ENCODE measurements at places on chromosomes 2 and 18.

DNA sequence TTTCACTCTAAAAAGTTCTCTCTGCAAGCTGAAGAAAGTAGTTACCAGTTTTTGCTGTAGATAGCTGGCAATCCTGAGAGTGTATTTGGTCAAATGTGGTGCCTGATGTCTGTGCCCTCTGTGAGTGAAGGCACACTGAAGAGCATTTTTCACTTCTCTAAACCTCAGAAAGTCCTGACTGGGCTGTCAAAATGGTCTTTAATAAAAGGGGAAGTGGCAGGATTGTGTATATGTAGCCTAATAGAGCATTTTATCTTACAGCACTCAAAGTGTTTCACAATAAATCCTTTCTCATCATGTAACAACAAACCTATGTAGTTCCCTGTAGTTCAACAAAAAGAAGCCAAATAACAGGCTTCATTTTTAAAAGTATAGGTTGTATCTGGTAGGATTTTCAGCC is 1552.3 kb upstream of the SLC39A10 start:
- no peak for DNase-seq

GRCh38 chr2:99765731-99766318 is 276.0 kb upstream of the REV1 start:
- DNase-seq = no peak

- DNase-seq = peak; percentile 26
Measured at GRCh38 chr2:234368861-234369261, 128.0 kb downstream of the ARL4C start.

DNA sequence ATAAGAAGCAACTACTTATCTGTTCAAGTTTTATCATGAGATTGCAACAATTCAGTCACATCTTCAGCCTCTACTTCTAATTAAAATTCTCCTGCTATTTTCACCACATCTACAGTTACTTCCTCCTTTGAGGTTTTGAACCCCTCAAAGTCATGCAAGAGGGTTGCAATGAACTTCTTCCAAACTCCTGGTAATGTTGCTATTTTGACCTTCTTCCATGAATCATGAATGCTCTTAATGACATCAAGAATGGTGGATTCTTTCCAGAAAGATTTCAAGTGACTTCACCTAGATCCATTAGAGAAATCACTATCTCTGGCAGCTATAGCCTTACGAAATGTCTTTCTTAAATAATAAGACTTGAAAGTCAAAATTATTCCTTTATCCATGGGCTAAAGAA is 1052.8 kb upstream of the NRXN1 start:
- DNase-seq = peak; percentile 5

DNA sequence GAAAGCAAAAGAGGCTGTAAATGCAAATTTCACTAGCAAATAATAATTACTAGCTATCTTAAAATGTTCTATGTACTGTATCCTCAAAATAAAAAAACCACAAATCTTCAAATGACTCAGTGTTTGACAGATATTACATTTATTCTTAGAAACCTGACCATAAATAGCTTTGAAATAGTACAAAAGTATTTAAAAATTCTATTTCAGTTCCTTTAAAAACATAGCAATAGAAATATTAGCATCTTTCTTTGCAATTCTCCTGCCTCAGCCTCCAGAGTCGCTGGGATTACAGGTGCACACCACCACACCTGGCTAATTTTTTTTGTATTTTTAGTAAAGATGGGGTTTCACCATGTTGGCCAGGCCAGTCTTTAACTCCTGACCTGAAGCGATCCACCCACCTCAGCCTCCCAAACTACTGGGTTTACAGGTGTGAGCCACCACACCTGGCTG is 50.6 kb downstream of the MSH6 start:
- no peak for DNase-seq

GRCh38 chr2:45990131-45990530 is 307.1 kb upstream of the EPAS1 start:
- no peak for DNase-seq

GRCh38 chr18:37182340-37183135 is 353.6 kb downstream of the KIAA1328 start:
- DNase-seq = no peak

DNA sequence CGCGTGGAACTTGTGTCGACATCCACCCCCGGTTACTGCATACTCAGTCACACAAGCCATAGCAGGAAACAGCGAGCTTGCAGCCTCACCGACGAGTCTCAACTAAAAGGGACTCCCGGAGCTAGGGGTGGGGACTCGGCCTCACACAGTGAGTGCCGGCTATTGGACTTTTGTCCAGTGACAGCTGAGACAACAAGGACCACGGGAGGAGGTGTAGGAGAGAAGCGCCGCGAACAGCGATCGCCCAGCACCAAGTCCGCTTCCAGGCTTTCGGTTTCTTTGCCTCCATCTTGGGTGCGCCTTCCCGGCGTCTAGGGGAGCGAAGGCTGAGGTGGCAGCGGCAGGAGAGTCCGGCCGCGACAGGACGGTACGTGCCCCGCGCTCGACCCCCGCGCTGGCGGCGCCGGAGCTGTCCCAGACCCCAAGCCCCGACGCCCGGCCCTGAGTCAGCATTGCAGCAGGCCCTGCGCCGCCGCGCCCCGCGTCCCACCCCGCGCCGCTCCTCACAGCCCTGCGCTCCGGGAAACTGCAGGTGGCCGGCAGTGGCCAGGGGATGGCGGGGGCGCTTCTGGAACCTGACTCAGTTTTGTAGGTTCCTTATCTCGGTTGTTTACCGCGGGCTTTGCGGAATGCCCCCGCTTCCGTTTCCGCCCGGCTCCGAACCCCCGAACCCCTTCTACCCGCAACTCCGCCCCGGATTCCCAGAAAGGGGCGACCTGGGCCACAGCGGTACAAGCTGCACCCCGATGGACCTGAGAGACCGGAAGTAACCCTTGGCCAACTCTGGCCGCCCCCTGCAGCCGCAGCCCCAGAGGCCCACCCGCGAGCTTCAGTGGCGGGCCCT is at the start of gene CFLAR:
Gene CFLAR, plus strand, starts transcription at position 50 of the 844 bp plus-strand sequence. CDS start 13,702 bp downstream, outside the sequence.
- DNase-seq = peak; percentile 96

GRCh38 chr2:205872716-205873115 is 190.4 kb downstream of the NRP2 start:
- DNase-seq = no peak

DNA sequence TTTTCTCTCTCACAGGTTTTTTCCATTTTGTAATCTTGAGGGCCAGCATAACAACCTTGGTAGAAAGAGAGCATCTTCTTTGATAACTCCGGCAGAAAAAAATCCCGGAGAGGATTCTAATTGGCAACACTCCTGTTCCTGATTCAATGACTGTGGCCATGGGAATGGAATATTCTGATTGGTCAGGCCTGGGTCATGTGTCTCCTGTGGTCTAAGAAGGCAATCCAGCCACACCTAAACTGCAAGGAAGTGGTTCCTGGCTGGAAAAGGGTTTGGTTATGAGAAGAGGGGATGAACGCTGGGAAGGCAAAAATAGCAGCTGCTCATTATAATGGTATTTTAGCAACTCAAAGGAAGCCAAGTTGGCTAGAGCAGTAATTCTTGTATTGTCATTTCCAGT is 24.8 kb upstream of the ZNF638 start:
- no peak for DNase-seq

DNA sequence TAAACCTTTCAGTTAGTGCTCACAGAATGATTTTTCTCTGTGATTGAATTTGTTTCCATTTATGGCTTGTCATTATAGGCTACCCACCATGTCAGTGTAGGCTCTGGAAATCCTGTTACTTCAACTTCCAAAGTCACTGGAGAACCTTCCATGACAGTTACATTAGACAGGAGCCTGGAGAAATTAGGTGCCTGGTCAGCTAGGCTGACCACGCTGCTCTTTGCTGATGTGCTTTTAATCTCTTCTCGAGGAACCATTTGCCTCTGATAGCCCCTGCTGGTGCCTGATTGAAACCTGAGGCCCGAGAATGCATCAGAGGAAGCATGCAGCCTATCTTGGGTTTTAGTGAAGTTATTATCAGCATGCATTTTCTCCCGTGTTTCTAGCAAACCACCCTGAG is 29.6 kb upstream of the TTN start:
- DNase-seq = no peak

DNA sequence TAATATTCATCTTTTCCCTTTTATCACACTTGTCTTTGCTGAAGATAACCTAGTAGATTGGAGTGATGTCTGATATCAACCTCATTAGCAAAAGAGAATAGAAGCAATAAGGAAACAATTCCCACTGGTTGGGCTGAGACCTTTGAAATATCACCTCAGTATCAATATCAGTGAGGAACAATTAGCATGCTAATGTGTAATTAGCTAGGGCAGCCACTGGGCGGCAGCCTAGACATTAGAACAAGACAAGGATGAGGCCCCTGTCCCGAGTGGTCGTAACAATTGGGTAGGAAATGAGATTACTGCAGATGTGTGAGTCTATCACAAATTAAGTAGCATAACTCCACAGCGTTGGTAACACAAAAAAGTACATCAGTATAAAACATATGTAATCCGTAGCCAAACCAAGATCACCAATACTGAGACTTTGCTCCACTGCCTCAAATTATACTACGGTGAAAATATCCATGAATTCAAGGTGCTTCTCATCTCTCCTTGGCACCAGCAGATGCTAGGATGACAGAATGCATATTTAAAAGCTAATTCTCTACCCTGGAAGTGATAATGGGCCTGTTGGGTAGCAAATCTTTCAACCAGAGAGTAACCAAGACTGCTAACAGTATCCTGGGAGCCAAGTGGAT is 99.1 kb downstream of the ALPK2 start:
- DNase-seq = peak; percentile 75

DNA sequence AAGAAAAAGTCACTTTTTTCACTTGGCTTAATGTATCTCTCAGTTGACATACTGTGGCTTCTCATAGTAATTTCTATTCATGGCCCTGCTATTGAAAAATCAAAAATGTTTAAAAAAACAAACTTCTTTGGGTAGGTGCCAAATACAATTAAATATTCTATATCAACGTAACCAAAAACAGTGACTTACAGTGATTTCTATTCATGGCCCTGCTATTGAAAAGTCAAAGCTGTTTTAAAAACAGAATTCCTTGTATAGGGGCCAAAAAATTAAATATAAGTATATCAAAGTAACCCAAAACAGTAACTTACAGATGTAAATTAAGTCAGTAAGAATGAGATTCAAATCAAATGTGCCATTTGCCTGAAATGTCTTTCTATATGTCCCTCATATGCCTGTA is 31.4 kb upstream of the CD302 start:
- no peak for DNase-seq

- no peak for DNase-seq
Measured at GRCh38 chr2:102387763-102388546, 32.4 kb downstream of the IL18R1 start.

DNA sequence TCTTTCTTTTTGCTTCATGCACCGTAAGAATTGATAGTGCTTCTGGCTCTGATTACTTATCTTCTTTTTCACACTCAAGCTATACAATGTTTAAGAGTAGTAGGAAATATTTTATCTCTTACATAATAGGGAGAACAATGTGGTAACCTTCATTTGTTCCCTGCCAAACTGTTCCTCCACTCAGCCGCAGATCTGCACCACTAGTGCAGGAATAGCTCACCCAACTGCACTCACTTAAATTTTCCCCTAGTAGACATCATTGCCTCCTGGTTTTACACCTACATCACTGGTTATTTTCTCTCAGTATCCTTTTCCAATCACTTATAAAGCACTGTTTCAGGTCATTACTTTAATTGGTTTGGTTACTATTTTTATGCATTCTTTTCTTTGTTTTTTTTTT is 283.5 kb upstream of the ZNF804A start:
- no peak for DNase-seq

- no peak for DNase-seq
Measured at GRCh38 chr2:134917360-134917865, 1.2 kb upstream of the CCNT2 start.

GRCh38 chr2:41483226-41483625 is 564.6 kb upstream of the PKDCC start:
- DNase-seq = no peak

GRCh38 chr2:43389581-43390466 is 163.4 kb upstream of the ZFP36L2 start:
- no peak for DNase-seq

GRCh38 chr18:74515620-74516231 is 18.6 kb upstream of the CNDP1 start:
- DNase-seq = no peak

DNA sequence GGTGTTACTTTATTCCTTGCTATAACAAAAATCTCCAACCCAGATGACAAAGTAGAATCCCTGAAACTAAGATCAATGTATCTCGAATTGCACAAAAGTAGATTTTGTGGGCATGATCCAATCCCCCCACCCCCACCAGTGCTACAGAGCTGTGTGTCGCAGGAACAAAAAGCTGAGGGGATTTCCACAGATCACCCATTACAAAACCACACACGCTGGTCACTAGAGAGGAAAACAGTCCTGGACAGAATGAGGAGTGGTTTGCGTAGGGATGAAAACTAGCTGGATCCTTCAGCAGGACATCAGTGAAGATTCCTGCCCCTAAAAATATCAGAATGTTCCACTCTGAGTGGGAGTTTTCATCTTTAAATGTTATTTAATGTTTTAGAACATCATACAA is 165.3 kb upstream of the STK17B start:
- DNase-seq = no peak

DNA sequence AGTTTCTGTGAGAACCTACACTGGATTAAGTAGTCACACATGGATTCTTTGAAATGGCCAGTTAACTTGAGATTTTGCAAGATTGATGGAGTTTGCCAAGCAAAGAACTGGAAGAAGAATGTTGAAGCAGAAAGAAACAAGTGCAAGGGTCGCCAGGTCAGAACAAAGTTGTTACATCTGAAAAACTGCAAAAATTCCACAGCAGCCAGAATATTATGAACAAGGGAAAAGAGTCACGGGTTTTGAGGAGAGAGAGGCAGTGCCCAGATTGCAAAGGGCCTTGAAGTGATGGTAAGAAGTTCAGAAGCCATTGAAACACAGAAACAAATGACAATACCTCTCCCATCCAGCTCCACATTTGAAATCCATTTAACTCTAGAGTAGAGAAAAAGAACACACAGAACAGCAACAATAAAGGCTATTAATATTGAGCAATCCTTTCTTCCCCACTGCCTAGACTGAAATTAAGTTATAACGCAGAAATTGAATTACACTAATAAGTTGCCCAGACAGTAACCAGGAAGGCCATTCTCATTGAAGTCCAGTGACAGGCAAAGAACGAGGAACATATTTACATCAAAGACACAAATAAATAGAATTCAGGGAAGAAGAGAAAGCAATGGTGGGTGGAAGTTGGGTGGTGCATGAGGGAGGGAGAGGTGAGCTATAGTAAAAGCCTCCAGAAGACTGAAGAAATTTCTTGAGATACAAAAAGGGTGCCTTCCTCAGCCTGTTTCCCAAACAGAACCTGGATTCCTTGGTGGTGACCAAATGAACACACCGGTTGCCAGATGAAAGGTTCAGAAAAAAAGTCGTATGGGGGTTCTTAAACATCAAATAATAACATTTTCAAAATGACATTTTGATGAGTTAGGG is 80.6 kb downstream of the ARHGAP15 start:
- DNase-seq = peak; percentile 5

Data from choroid plexus epithelial cell (primary cell).